ENCODE measurements at places on chromosomes 11 and 22.
A peak's percentile ranks its signal among the peaks of the same experiment; 100 is the strongest.

- DNase-seq, result no peak
These were observed 38.5 kb upstream of the RIC3 start for GRCh38 chr11:8207080-8208000.

- no peak for DNase-seq
These were observed 24.6 kb downstream of the VWCE start for GRCh38 chr11:61270354-61271076.

- no peak for DNase-seq
These were observed 500.8 kb downstream of the INSC start for GRCh38 chr11:15615398-15616096.

- DNase-seq, result no peak
These were observed 122.7 kb upstream of the TRPC6 start for GRCh38 chr11:101706541-101706940.

DNA sequence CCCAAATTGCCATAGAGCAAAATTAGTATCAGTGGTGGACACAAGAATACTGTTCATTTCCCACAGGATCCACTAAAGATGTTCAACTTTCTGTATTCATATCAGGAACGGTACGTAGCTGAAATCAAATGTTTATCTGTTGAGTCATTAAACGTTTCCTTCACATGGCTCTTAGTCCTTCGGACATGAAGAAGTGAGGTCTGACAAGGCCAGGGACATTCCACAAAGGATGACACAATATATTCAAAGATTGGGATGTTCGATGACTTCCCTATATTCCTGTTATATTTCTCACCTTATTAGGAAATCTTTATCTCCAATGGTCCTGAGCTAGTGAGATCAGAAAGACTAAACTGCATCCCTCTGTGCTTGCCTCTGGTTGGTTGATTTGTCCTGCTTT lies 129.0 kb downstream of the ETS1 start:
- DNase-seq, result no peak

DNA sequence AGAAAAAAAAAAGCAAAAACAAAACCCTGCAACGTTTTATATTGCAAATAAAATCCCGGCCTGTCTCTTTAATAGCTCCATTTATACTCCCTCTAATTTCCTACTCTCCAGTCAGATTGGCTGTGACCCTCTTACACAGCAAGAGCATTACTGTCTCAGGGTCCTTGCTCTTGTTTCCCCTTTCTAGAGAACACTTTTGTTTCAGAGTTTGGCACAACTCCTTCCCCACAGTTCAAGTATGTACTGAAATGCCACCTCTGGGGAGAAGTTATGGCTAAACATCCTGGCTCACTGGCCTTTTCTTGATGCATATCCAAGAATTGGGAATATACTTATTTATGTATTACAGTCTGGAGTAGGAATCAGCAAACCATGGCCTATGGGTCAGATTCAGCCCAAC lies 2.6 kb downstream of the CASP12 start:
- no peak for DNase-seq

DNA sequence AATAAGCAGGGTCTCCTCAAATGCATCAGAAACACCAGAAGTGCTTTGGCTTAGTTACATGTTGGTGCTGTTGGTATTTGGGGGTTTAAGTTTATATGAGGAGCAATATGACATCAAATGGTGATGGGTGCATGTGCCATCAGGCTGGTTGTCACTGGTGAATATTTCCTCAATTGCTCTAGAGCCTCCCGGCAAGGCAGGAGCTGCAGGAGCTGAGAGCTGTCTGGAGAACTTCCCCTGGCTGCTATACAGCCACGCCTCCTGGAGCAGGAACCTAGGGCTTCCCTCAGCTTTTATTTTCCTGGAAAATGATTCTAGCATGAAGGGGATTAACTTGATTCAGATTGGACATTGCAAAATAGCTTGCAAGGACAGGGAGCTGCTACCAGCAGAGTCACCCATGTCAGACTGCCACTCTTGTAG lies 15.8 kb downstream of the IGLL5 start:
- no peak for DNase-seq

DNA sequence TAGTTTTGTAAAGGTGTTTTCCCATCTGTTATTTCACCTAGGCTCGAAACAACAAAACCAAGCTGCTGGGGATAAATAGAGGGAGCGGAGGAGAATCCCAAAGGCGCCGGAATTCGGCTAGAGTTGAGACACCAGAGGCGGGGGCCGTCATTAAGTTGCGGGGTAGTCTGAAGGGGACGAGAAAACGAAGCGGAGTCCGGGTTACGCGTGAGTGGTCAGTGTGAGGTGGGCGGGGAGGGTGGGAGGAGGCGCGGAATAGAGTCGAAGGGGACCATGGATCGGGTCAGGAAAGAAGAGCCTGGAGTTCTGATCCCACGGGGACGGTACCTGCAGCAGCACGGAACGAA lies 361 bp downstream of the SRPRA start:
- no peak for DNase-seq

- no peak for DNase-seq
These were observed 515.7 kb downstream of the BUD13 start for GRCh38 chr11:116257092-116257491.

- DNase-seq, result no peak
These were observed 51.8 kb downstream of the TTC28 start for GRCh38 chr22:28627791-28628190.

GRCh38 chr11:122367809-122368231 lies 251.8 kb upstream of the BLID start:
- no peak for DNase-seq

DNA sequence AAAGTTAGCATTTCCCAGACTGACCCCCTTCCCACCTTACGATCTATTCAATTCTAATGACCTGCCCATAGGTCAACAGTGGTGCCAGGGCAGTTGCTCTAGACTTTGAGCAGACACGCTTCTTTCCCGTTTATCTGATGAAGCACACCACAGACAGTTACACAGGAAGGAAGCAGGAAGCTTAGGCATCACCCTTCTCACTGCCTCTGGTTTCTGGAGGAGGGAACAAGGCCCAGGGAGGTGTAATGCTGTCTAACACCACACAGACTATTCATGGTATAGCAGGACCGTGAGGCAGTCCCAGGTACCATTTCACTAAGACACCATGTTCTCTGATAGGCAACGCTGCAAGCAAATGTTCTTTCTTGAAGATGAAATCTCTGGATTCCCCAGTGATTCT lies 279.4 kb downstream of the NTM start:
- no peak for DNase-seq

- no peak for DNase-seq
These were observed 69.5 kb downstream of the PRCP start for GRCh38 chr11:82830746-82831145.

- DNase-seq, result no peak
These were observed 25.2 kb downstream of the MUC6 start for GRCh38 chr11:1011320-1011698.

DNA sequence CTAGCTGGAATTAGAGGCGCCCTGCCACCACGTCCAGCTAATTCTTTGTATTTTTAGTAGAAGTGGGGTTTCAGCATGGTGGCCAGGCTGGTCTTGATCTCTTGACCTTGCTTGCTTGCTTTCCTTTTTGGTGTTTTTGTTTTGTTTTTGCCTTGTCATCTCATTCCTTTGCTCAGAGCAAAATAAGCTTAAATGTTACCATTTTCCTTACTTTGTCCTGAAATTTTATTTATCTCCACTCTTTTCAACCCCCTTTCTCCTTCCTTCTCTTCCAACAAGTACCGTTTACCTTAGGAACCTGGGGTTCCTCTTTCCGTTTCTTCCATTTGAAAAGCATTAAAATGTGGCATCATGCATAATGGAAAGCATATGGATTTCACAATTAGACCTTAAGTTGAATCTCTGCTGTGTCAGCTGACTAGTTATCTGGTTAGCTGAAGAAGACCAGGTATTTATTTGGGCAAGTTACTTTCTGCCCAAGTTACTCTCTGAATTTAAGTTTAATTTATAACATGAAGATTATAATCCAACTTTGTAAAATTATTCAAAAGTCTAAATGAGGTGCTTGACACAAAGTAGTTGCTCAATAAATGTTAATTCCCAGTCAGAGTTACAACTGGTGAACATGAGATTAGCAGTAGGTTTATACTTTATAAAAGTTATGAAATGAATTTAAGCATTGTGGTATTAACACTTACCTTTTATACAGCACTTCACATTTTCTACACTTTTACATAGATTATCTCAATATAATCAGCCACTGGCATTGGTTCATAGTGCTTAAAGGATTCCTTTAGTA lies 69.7 kb downstream of the PRMT3 start:
- DNase-seq, result no peak

- no peak for DNase-seq
These were observed 106.7 kb downstream of the MORC2 start for GRCh38 chr22:30861688-30862552.

DNA sequence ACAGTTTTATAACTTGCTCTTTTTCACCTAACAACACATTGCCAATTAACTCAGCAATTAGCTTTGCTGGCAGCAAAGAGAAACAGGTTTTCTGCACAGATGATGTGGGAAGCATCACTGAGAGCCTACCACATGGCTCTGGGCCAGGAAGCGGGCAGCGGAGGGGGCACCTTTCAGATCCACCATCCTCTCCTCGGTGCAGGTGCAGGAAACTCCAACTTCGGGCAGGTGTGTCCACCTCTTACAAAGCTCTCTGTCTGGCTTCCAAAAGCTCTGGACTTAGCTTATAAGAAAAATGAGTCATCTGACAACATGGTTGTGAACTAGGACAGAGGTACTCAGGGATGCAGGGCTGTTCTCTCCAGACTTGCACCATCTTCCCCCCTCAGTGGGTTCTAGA lies 77.0 kb downstream of the RPS6KA4 start:
- no peak for DNase-seq

DNA sequence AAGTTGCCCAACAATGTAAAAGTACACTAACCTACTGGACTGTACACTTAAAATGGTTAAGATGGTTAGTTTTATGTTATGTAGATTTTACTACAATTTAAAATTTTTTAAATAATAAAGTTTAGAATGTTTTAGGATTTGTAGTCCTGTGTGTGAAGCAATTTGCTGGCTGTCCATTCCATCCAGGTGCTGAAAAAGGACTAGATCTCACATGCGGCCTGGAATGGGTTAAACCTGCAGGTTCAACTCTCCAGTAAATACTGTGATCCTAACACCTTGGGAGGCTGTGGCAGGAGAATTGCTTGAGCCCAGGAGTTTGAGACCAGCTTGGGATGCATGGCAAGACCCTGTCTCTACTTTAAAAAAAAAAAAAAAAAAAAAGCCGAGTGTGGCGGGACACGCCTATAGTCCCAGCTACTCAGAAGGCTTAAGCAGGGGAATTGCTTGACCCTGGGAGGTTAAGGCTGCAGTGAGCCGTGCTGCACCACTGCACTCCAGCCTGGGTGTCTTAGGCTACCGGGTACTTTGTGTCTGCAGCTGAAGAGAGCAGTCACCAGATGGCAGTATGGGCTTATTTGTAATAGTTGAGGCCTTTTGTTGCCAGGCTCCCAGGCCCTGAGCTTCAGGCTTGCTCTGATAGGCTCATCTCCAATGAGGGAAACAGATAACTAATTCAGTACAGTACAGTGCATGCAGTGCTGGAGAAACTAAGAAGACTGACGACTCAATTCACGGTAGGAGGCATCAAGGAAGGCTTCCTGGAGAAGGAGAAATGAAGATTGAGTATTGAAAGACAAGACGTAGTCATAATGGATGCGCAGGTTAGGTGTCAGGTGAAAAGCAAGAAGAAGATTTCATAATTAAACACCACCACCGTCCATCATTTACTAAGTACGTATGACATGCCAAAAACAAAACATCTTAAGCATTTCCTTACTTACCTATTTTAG lies 64.7 kb upstream of the ASPHD2 start:
- DNase-seq, result peak; percentile 32

DNA sequence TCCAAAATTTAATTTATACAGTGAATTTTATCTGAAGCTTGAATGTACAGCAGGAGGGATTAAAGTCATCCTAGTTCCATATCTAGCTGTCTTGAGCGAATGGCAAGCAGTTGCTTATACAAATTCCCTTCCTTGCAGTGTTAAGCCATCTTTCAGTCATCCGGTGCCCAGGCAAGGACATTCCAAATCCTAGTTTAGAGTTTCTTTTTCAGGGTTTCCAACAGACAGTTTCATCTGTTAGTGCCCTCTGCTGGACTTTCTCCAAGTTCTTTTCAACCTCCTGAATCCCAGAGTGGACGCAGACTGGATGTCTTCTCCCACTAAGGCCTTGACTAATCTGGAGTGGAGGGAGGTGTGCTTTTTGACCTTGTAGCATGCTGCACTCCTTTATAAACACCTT lies 45.4 kb downstream of the GRAMD1B start:
- no peak for DNase-seq

DNA sequence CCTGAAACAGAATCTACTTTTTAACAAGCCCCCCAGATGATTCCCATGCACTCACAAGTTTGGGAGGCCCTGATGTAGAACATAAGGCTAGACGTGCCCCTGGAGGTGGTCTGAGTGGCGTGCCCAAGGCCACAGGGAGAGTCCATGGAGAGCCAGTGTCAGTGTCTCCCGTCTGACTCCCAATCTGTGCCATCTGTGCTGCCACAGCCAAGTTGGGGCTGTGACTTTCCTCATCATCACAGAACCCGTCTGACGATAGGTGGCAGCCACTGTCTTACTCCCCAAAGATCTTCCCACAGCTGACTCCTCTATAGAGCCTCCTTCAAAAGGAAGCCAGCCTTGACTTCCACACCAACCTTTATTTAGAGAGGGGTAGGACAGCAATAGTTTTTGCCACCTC lies 470.5 kb downstream of the SOX6 start:
- DNase-seq, result no peak

GRCh38 chr22:24424901-24425775 lies 2.3 kb upstream of the ADORA2A start:
- no peak for DNase-seq

DNA sequence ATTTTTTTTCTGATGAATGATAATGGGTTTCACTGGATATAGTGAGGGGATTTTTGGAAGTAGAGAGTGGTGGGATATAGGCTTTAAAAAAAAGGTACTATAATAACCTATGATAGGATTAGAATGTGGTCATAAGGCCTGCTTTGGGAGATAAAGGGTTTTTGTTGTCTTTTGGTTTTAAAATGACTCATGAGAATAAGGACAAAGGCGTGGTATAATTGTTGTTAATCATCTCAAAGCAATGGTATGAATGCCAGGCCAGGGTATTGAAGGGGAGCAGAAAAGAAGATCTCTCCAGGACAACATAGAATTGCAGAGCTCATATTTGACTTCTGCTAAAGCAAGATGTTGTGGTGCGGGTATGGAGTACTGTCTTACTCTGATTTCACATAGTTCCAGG lies 579.4 kb downstream of the JRKL start:
- no peak for DNase-seq

GRCh38 chr11:76263657-76264056 lies 57.4 kb upstream of the WNT11 start:
- no peak for DNase-seq

GRCh38 chr11:90189011-90189410 lies 33.8 kb downstream of the CHORDC1 start:
- DNase-seq, result no peak

DNA sequence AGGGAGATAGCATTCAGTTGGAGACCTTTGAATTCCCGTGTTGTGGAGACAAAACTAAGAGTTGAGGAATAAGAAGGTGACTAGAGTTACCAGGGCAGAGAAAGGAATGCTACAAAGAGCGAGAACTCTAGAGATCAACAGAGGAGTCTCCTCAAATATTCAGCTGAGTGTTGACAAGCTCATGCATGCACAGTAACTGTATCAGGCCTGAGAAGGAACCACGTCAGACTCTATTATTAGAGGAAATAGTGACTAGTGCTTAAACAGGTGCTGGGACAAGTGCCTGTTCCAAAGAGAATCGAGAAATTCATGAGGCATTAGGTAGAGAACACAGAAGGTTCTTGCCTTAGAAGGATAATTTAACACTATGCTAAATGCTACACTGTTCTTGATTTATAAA lies 333.8 kb upstream of the CHORDC1 start:
- no peak for DNase-seq

All from activated CD4-positive, CD25-positive, alpha-beta regulatory T cell treated with anti-CD3 and anti-CD28 coated beads, Interleukin-2, amount 50 U/mL, for 72 hours (primary cell).